Common myeloid progenitor, CD34-positive (primary cell): ENCODE measurements at places on chromosomes 5 and 9.
A peak's percentile ranks its signal among the peaks of the same experiment; 100 is the strongest.

GRCh38 chr5:163347671-163348070, 89.7 kb upstream of the CCNG1 start:
- H3K36me3 ChIP-seq, result no peaks in the 10 kb centered on the region
- H3K4me3 ChIP-seq, result no peak overlapping the region
- H3K27me3 ChIP-seq, result no peaks in the 10 kb centered on the region
- DNase-seq, result peak; percentile 63
- no peaks in the 10 kb centered on the region for H3K4me1 ChIP-seq

DNA sequence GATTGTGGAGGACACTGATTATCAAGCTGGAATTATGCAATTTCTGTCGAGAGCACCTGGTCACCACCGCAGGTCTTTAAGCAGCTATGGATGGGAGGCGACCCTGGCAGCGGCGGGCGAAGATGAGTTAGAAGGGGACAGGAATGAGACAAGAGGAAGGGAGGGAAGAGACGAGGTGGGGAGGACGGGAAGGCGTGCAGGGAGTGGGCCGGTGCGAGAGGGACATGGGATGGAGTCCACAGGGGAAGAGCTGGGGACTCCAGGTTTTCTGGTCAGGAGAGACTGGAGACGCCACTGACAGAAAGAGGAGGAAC, 192.3 kb downstream of the MELK start:
- H3K4me3 ChIP-seq, result no peak overlapping the region
- peaks cover 13% of the 10 kb centered on the region for H3K4me1 ChIP-seq
- no peaks in the 10 kb centered on the region for H3K36me3 ChIP-seq
- no peak for DNase-seq
- H3K27me3 ChIP-seq, result peaks cover 17% of the 10 kb centered on the region
- no peak overlapping the region for H3K27ac ChIP-seq

DNA sequence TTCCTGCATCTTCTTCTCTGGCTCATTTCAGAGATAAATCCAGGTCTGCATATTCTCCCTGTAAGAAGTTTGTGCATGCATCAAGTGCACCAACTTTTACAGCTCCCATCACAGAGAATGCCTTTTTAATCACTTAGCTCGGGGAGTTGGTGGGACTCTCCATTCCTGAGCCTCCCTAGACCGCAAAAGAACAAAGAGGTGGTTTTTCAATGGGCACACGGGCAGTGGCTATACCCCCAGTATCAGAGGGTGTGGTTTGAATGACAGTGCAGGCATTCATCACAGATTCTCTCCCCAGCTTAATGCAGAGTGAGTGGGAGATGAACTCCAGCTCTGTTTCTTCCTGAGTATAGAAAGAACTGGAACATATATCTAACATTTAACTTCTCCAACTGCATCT, 264.7 kb upstream of the NR4A3 start:
- DNase-seq, result no peak
- no peak overlapping the region for H3K27ac ChIP-seq
- no peak overlapping the region for H3K4me3 ChIP-seq
- no peaks in the 10 kb centered on the region for H3K4me1 ChIP-seq

DNA sequence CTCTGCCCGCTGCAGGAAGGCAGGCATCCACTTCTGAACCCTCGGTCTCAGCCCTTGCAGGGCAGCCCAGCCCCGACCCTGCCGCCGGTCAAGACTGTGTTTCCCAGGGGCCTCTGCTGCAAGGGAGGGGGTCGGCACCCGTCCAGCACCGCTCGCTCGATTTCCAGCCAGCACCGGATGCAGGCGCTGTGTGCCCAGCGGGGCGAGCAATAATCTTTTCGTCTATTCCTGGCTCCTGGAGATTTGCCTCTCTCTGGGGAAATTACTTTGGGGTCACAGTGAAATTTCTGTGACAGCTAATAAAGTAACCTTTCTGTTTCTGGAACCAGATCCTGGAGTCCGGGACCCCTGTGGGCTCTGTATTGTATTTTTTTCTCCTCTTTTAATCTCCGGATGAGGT, 155.3 kb downstream of the COL23A1 start:
- DNase-seq, result no peak
- H3K27me3 ChIP-seq, result no peaks in the 10 kb centered on the region
- no peaks in the 10 kb centered on the region for H3K36me3 ChIP-seq
- H3K27ac ChIP-seq, result no peak overlapping the region

DNA sequence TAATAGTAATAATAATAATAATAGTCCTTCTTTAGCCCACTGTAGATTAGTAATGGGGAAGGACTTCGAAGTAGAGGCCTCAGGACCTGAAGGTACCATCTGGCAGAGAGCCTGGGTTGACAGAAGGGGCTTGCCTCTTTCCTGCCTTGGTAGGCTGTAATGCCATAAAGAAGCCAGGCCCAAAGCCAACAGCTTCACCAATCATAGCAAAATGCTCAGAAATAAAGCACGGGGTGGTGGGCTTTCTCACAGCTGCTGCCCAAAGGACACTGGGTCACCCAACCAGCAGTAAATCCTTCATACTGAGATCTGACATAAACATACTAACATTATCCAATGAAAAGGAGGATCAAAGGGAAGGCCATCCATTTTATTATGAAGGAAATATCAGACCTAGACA, 70.7 kb downstream of the SUSD1 start:
- H3K4me1 ChIP-seq, result no peaks in the 10 kb centered on the region
- H3K27ac ChIP-seq, result peak overlapping the region; percentile 54
- peak; percentile 18 for DNase-seq
- H3K36me3 ChIP-seq, result peaks cover 6% of the 10 kb centered on the region
- no peaks in the 10 kb centered on the region for H3K27me3 ChIP-seq

DNA sequence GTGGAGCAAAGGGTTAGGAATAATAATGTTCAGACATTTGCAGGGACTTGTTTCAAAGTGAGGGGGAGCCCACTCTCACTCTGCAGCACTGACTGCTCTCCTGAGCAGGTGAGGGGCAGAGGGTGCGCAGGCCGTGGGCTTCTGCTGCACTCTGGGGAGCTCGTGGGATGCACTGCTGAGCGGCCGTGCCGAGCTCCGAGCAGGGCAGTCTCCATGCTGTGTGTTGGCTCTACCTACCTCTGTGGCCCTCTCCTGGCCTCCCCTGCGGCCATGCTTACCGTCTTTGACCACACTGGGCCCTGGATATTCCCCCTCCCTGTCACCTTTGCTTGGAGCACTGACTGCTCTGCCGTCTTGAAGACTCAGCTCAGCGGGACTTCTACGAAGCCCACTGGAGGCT, 33.7 kb downstream of the CRB2 start:
- no peaks in the 10 kb centered on the region for H3K4me1 ChIP-seq
- peaks cover 3% of the 10 kb centered on the region for H3K36me3 ChIP-seq
- no peak overlapping the region for H3K4me3 ChIP-seq
- no peak overlapping the region for H3K27ac ChIP-seq
- H3K27me3 ChIP-seq, result no peaks in the 10 kb centered on the region
- DNase-seq, result no peak

- no peak overlapping the region for H3K27ac ChIP-seq
- H3K27me3 ChIP-seq, result no peaks in the 10 kb centered on the region
- H3K4me1 ChIP-seq, result no peaks in the 10 kb centered on the region
- DNase-seq, result no peak
- H3K4me3 ChIP-seq, result no peak overlapping the region
- no peaks in the 10 kb centered on the region for H3K36me3 ChIP-seq
These were observed 225.9 kb downstream of the PIK3R1 start for GRCh38 chr5:68441309-68442073.

- DNase-seq, result no peak
- H3K36me3 ChIP-seq, result no peaks in the 10 kb centered on the region
- H3K4me1 ChIP-seq, result peaks cover 11% of the 10 kb centered on the region
These were observed 5.6 kb downstream of the ADAMTS13 start for GRCh38 chr9:133427658-133428348.

- no peaks in the 10 kb centered on the region for H3K27me3 ChIP-seq
- H3K4me3 ChIP-seq, result no peak overlapping the region
- peaks cover 5% of the 10 kb centered on the region for H3K4me1 ChIP-seq
- no peaks in the 10 kb centered on the region for H3K36me3 ChIP-seq
- DNase-seq, result no peak
These were observed 49.9 kb downstream of the PLAC8L1 start for GRCh38 chr5:146055432-146055831.

DNA sequence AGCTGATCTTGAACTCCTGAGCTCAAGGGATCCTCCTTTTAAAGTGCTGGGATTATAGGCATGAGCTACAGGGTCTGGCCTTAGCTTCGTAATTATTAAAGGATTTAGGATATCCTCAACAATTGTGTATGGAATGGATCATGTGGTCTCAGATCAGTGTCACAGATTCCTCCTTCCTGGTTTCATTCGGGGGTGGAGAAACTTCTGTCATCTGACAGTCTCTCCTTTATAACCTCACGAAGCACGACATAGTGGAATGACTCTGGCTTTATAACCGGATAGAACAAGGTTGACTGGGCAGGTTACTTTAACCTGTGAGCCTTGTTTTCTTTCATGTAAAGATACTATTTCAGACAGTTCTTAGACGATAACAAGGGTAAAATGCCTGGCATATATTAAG, 4.4 kb upstream of the GNG10 start:
- H3K36me3 ChIP-seq, result peaks cover 6% of the 10 kb centered on the region
- H3K4me1 ChIP-seq, result peaks cover 4% of the 10 kb centered on the region
- no peak for DNase-seq
- no peaks in the 10 kb centered on the region for H3K27me3 ChIP-seq
- no peak overlapping the region for H3K27ac ChIP-seq

DNA sequence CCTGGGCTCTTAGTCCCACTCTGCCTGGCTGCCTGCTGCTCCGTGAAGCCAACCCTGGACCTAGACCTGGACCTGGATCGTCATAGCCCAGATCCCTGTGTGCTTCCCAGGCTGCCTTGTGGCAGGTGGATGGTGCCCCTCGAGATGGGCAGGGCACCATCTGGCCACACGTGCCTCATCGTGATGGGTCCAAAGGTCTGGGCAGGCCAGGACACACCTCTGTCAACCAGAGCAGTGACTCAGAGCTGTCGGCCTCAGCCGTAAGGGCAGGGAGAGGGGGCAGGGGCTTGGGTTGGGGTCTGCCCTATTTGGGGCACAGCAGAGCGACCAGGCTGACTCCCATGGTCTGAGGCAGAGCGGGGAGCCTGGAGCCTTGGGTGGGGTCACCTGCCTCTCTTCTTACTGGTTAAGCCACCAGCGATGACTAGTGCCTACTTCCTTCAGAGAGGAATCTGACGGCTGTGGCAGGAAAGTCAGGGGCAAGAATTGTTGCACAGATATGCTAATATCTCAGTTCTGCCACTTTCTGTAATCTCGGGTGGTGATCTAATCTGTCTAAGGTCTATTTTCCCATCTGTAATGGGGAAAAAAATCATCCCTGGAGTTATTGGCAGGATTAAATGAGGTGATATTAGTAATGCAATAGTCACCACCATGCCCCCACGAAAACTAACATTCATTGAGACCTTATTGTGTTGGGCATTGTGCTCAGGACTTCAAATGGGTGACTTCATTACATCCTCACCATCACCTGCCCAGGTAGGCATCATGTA, 3.2 kb upstream of the CDHR2 start:
- DNase-seq, result no peak
- no peaks in the 10 kb centered on the region for H3K27me3 ChIP-seq
- H3K4me3 ChIP-seq, result no peak overlapping the region
- peaks cover 52% of the 10 kb centered on the region for H3K4me1 ChIP-seq
- H3K27ac ChIP-seq, result no peak overlapping the region

DNA sequence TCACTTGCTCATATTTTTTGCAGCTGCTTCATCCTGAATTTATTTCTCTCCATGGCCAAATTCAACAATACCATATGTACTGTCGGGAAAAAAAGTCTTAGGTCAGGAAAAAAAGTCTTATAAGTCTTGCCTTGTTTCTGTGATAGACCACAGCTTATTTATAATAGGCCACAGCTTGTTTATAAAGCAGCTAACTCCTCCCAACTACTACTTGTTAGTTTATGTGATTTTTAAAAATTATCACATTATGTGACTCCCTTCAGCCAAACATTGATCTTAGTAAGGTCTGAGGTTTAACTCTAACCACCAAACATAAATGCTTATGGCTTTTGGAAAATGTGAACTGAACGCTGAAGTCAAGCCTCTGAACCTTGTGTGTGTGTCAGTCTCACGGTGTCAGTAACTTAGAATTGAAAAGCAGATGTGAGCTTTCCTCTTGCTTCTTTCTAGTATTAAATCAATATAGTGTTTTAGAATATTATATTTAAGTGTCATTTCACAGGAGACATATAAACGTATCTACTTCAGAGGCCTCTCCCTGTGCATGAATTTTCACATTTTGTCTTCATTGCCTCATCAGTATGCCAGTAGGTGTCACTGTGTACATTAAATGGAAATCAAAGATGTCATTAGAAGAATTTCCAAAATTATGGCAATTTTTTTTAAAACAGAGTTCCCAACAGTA, 51.3 kb downstream of the SNX24 start:
- H3K4me3 ChIP-seq, result no peak overlapping the region
- H3K27me3 ChIP-seq, result no peaks in the 10 kb centered on the region
- peak; percentile 22 for DNase-seq
- peaks cover 2% of the 10 kb centered on the region for H3K4me1 ChIP-seq

- no peak overlapping the region for H3K4me3 ChIP-seq
- H3K36me3 ChIP-seq, result no peaks in the 10 kb centered on the region
- peaks cover 30% of the 10 kb centered on the region for H3K4me1 ChIP-seq
- no peaks in the 10 kb centered on the region for H3K27me3 ChIP-seq
These were observed 2.4 kb upstream of the DAB2 start for GRCh38 chr5:39427229-39427628.

DNA sequence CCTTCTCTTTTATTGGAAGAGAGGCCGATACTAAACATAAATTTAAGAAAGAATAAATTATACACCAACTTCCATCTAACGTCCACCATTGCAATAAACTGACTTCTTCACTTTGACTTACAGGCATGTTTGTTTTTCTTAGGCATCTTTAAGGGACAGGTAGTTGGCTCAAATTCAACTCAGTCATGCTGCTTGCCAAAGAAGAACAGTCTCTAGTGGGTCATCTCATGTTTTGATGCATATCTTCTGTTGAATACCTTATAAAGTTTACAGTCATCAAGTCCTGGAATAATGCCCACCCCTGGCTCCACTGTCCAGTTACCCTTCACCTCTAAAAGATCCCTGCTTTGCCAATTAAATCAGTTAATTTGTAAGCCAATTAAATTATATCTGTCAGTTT, 328.2 kb upstream of the GRAMD2B start:
- no peaks in the 10 kb centered on the region for H3K27me3 ChIP-seq
- no peak overlapping the region for H3K27ac ChIP-seq
- no peak for DNase-seq
- H3K4me1 ChIP-seq, result no peaks in the 10 kb centered on the region
- H3K4me3 ChIP-seq, result no peak overlapping the region

- peaks cover 6% of the 10 kb centered on the region for H3K4me1 ChIP-seq
- peak; percentile 63 for DNase-seq
- no peaks in the 10 kb centered on the region for H3K27me3 ChIP-seq
- H3K4me3 ChIP-seq, result no peak overlapping the region
These were observed 19.8 kb upstream of the NUDT12 start for GRCh38 chr5:103582364-103582763.
